Activated naive CD4-positive, alpha-beta T cell treated with anti-CD3 and anti-CD28 coated beads, Interleukin-2, amount 50 U/mL, for 72 hours (primary cell): ENCODE measurements at places on chromosomes 6 and 20. TPM values are rescaled to one million over a fixed set of nuclear protein-coding genes. Genes with fewer than 3 reads are reported as not detected.

The TFAP2C gene
- total RNA-seq: not detected

The GPLD1 gene
- 0.99 TPM for total RNA-seq

The CST4 gene
- total RNA-seq: not detected

The RAD21L1 gene
- 0.25 TPM for total RNA-seq

The DDO gene
- 0.34 TPM for total RNA-seq

The MKKS gene
- total RNA-seq: 6.4 TPM

The CCM2L gene
- total RNA-seq: not detected

The CD93 gene
- 0.39 TPM for total RNA-seq

The GSTA3 gene
- total RNA-seq: not detected

The EYA4 gene
- not detected for total RNA-seq

The TMC2 gene
- total RNA-seq: not detected

The GPR6 gene
- total RNA-seq: not detected

The NMBR gene
- total RNA-seq: not detected

The RPS18 gene
- 3,809 TPM for total RNA-seq

The GSTA2 gene
- total RNA-seq: not detected

The SNPH gene
- total RNA-seq: 3.2 TPM

The RAB44 gene
- 0.12 TPM for total RNA-seq

The HLA-DRB1 gene
- total RNA-seq: 9.5 TPM

The CST7 gene
- 29.8 TPM for total RNA-seq

The PNLDC1 gene
- 0.35 TPM for total RNA-seq

The CAP2 gene
- not detected for total RNA-seq

The GMEB2 gene
- 11.3 TPM for total RNA-seq

The KHDC1L gene
- total RNA-seq: not detected
